Ovary (tissue), 10 donors: ENCODE measurements at places on chromosomes 3 and 15. TPM values are rescaled to one million over a fixed set of nuclear protein-coding genes. Genes with fewer than 3 reads are reported as not detected.

WDR5B gene
- polyA plus RNA-seq, result 2.3 TPM

DPH6 gene
- 11.3 TPM for polyA plus RNA-seq

SPRED1 gene
- polyA plus RNA-seq, result 8.5 TPM

SLC7A14 gene
- polyA plus RNA-seq, result 0.07 TPM

GCNT3 gene
- 0.57 TPM for polyA plus RNA-seq

MCTP2 gene
- polyA plus RNA-seq, result 0.86 TPM

DISP2 gene
- 8.2 TPM for polyA plus RNA-seq

RARRES1 gene
- 30.1 TPM for polyA plus RNA-seq

DNA sequence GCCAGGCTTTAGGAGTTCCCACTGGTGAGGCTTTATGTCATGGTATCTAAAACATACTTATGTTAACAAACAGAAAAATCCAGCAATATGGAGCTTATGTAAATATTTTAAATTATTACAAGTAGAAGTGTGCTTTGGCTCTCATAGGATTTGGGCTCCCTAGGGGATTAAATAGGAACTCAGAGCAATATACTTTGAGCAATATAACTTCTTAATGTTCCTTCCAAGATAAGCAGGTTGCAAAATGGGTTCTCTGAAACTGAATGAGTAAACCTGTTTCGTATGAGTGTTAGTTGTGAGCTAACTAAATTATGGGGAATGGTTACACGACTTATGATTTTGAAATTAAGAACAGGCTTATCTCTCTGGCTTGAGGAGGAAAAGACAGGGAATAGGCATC is 366.1 kb upstream of the ZNF385D start:
- no peak overlapping the region for H3K4me3 ChIP-seq
- no peaks in the 10 kb centered on the region for H3K36me3 ChIP-seq
- DNase-seq, result no peak
- no peak overlapping the region for H3K27ac ChIP-seq

- H3K4me1 ChIP-seq, result no peaks in the 10 kb centered on the region
- no peak overlapping the region for H3K27ac ChIP-seq
- H3K4me3 ChIP-seq, result no peak overlapping the region
Observed at GRCh38 chr3:21665444-21666100, 85.4 kb downstream of the ZNF385D start.

- DNase-seq, result no peak
- H3K4me3 ChIP-seq, result no peak overlapping the region
- peaks cover 8% of the 10 kb centered on the region for H3K4me1 ChIP-seq
- H3K27ac ChIP-seq, result no peak overlapping the region
- H3K36me3 ChIP-seq, result no peaks in the 10 kb centered on the region
Observed at GRCh38 chr15:89670971-89671560, 8.1 kb downstream of the PLIN1 start.

GRCh38 chr15:87848012-87848411 is 408.5 kb downstream of the NTRK3 start:
- H3K27ac ChIP-seq, result no peak overlapping the region
- no peaks in the 10 kb centered on the region for H3K27me3 ChIP-seq
- no peak overlapping the region for H3K4me3 ChIP-seq
- no peaks in the 10 kb centered on the region for H3K4me1 ChIP-seq
- no peak for DNase-seq

GRCh38 chr3:189624130-189624529 is 7.1 kb upstream of the TP63 start:
- H3K36me3 ChIP-seq, result no peaks in the 10 kb centered on the region
- H3K4me3 ChIP-seq, result no peak overlapping the region
- H3K27ac ChIP-seq, result no peak overlapping the region
- no peaks in the 10 kb centered on the region for H3K4me1 ChIP-seq
- DNase-seq, result no peak

GRCh38 chr3:41234823-41235721 is 35.8 kb downstream of the CTNNB1 start:
- H3K27ac ChIP-seq, result no peak overlapping the region
- H3K36me3 ChIP-seq, result no peaks in the 10 kb centered on the region
- H3K4me3 ChIP-seq, result no peak overlapping the region
- DNase-seq, result no peak
- H3K4me1 ChIP-seq, result peaks cover 1% of the 10 kb centered on the region

DNA sequence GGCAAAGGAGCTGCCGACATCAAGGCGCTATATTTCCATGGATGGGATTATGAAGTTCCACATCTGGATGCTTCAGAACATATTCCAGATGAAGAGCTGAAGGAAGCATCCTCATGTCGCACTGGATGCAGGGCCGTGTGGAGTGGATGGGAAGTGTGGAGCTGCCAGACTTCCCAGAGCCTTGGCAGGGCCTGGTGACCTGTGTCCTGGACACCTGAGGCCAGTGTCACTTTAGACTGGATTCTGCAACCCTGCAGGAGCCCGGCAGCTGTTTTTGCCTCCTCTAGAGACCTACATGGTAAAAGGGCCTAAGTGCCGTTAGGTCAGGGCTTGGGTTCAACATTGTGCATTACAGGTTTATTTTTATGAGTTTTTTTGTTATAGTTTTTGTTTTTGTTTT is 11.3 kb upstream of the XYLB start:
- no peaks in the 10 kb centered on the region for H3K27me3 ChIP-seq
- no peak overlapping the region for H3K4me3 ChIP-seq
- no peaks in the 10 kb centered on the region for H3K4me1 ChIP-seq
- H3K36me3 ChIP-seq, result no peaks in the 10 kb centered on the region

GRCh38 chr3:119891944-119892721 is 110.2 kb downstream of the NR1I2 start:
- H3K4me3 ChIP-seq, result no peak overlapping the region
- H3K36me3 ChIP-seq, result no peaks in the 10 kb centered on the region
- H3K4me1 ChIP-seq, result peaks cover 3% of the 10 kb centered on the region
- H3K27ac ChIP-seq, result no peak overlapping the region
- DNase-seq, result peak; percentile 25

- H3K4me3 ChIP-seq, result no peak overlapping the region
- no peaks in the 10 kb centered on the region for H3K36me3 ChIP-seq
- DNase-seq, result no peak
- H3K27ac ChIP-seq, result no peak overlapping the region
- H3K27me3 ChIP-seq, result no peaks in the 10 kb centered on the region
Observed at GRCh38 chr3:46968783-46969428, 7.6 kb downstream of the CCDC12 start.

DNA sequence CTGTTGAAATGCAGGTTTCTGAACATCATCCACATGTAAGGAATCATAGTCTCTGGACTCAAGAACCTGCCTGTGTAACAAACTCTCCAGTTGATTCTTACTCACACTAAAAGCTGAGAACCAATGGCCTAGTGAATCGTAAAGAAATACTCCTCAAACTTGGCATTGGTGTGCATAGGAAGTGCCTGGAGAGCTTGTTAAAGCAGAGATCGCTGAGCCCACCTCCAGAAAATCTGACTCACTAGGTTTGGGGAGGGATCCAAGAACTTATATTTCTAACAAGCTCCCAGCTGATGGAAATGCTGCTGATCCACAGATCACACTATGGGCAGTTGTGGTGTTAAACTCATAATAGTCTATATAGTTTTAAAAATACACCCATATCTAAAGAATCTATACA is 55.8 kb upstream of the LMCD1 start:
- no peak overlapping the region for H3K27ac ChIP-seq
- no peak overlapping the region for H3K4me3 ChIP-seq
- no peaks in the 10 kb centered on the region for H3K36me3 ChIP-seq
- H3K4me1 ChIP-seq, result peaks cover 7% of the 10 kb centered on the region
- no peaks in the 10 kb centered on the region for H3K27me3 ChIP-seq

DNA sequence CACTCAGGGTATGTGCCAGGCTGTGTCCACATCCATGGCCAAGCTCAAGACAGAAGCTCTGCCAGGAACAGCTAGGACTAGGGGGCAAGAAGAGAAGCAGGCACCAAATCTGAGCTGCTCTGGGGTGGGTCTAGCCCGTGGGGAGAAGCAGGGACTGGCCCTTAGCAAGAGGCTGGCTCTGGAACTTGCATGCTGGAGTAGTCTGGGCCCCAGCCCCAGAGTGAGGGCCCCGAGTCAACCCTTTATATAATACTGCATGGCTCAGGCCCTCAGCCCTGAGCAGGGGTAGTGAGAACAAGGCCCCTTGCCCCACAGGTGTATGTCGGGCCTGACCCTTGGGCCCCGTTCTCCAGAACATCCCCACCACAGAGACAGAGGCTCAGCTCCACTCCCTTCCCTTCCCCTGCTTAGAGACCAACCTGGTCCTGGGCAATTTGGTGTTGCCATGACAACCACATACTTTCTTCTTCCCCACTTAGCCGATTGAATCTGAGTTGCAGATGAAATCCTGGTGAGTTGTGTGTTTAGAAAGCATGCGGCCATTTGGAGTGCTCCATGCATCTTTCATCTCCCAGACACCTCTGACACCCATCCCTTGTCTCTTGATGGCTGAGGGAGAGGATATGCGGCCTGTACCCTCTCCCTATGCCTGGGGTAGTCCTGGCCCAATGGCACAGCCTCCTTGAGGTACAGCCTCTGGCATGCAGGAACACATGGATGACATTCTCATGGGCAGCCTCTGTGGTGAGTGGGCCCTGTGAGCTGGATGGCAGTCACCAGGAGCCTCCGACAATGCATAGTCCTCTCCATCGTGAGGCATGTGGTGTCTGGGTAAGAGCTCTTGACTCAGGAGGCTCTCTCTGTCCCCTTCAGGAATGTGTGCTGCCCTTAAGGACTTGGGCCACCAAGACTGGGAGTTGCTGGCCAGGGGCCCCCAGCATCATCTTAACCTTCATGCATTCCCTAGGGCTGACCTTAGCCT is 29.2 kb upstream of the SFMBT1 start:
- H3K4me3 ChIP-seq, result no peak overlapping the region
- peaks cover 5% of the 10 kb centered on the region for H3K4me1 ChIP-seq
- H3K36me3 ChIP-seq, result no peaks in the 10 kb centered on the region
- no peaks in the 10 kb centered on the region for H3K27me3 ChIP-seq
- no peak for DNase-seq

GRCh38 chr3:133837487-133838295 is 32.1 kb downstream of the SRPRB start:
- H3K27me3 ChIP-seq, result no peaks in the 10 kb centered on the region
- no peak for DNase-seq

DNA sequence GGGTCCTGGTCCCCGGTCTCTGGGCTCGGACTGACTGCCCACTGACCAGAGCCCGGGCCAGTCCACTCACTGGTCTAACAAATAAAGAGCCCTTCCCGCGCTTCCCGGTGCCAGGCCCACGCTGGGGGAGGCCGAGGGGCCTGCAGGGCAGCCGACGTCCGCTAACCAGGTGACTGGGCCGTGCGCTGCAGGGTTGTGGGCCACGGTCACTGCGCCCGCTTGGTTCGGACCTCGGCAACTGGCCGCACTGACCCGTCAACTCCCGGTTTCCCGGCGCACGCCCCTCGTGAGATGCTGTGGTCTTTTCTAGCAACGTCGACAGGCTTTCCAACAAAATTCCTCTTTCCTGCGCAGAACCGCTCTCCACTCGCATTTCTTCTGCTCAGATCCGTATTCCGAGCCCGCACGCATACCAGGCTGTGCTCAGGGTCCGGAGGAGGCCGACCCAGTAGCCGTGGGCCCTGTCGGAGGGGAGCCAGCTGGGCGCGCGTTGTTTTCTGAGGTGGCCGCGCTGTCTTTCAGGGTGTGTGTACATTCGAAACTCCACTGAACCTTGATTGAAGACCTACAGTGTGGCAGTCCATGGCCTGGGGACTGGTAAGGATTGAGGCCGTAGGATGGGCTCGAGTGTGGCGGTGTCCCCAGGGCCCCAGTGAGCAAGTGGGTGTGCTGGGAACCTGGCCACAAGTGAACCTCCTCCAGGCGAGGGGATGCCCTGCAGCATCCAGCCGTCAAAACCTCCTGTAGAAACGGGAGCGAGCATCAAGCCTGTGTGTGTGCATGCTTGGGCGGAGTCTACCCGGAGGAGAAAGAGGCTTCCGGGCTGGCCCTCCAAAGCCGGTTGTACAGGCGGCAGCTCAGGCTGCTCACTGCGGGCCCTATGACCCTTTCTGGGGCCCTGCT is 875 bp upstream of the NT5DC2 start:
- H3K27ac ChIP-seq, result peak overlapping the region; percentile 72
- DNase-seq, result peak; percentile 55
- H3K36me3 ChIP-seq, result no peaks in the 10 kb centered on the region
- peak overlapping the region; percentile 61 for H3K4me3 ChIP-seq

GRCh38 chr3:61947456-61947855 is 386.1 kb downstream of the PTPRG start:
- no peaks in the 10 kb centered on the region for H3K4me1 ChIP-seq
- H3K36me3 ChIP-seq, result no peaks in the 10 kb centered on the region
- DNase-seq, result no peak
- H3K27me3 ChIP-seq, result no peaks in the 10 kb centered on the region
- no peak overlapping the region for H3K27ac ChIP-seq
- no peak overlapping the region for H3K4me3 ChIP-seq

- no peaks in the 10 kb centered on the region for H3K36me3 ChIP-seq
- no peaks in the 10 kb centered on the region for H3K27me3 ChIP-seq
- DNase-seq, result no peak
Observed at GRCh38 chr3:139670196-139670595, 7.6 kb downstream of the NMNAT3 start.

GRCh38 chr15:40968290-40969085 is 15.2 kb downstream of the CHAC1 start:
- H3K27me3 ChIP-seq, result no peaks in the 10 kb centered on the region
- H3K36me3 ChIP-seq, result no peaks in the 10 kb centered on the region
- H3K27ac ChIP-seq, result no peak overlapping the region
- peaks cover 8% of the 10 kb centered on the region for H3K4me1 ChIP-seq
- no peak for DNase-seq
- H3K4me3 ChIP-seq, result no peak overlapping the region

GRCh38 chr3:62013951-62014350 is 359.4 kb downstream of the FEZF2 start:
- no peaks in the 10 kb centered on the region for H3K27me3 ChIP-seq
- no peaks in the 10 kb centered on the region for H3K36me3 ChIP-seq
- no peaks in the 10 kb centered on the region for H3K4me1 ChIP-seq
- DNase-seq, result no peak
- no peak overlapping the region for H3K4me3 ChIP-seq

DNA sequence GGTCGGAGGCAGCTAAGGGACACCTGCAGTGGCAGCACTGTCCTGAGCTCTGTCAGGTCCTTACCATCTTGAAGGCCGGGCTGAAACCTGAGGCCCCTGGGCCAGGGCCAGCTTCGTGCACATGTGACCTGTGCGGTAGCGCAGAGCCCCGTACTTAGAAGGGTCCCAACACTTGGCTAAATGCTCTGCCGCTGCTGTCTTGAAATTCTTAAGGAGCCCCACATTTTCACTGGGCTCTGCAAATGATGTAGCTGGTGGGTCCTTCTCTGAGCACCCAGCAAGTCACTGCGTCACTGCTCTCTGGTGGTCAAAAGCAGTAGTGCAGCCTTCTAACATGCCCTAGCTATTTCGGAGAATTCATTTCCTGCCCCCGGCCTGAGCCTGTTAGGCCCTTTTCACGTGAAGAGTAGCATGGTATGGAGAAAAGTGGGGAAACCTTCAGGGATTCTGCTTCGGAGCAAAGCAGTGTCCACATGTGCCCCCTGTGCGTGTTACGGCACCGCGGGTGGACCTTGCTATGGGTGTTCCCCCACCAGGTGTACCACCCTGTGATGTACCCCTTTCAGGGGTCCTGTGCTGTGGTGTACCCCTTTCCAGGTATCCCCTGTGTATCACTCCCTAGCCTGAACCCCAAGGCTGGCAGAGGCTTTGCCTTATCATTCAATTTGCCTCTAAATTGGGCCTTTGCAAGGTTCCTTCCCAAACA is 79.7 kb downstream of the TMEM266 start:
- H3K36me3 ChIP-seq, result no peaks in the 10 kb centered on the region
- no peak overlapping the region for H3K4me3 ChIP-seq
- no peaks in the 10 kb centered on the region for H3K27me3 ChIP-seq
- DNase-seq, result peak; percentile 63
- H3K4me1 ChIP-seq, result no peaks in the 10 kb centered on the region
- no peak overlapping the region for H3K27ac ChIP-seq
